ENCODE measurements at places on chromosomes 1 and 21.

DNA sequence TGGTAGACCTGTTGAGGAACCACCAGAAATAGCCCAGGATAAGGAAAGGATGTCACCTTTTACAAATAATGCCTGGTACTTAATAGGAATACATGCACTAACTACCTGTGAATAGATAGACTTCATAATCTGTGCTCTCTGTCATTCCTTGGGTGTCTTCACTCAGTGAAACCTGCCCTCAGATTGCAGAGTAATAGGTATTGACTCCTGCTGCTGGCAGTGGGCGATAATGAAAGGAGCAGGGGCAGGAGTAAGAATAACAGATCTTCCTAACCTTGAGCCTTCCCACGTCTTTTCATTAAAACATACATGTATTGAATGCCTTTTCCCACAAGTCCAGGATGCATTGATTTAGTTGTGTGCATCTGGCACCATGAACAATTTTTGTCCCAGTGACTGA, 16.4 kb downstream of the FABP3 start:
- no peak for DNase-seq

GRCh38 chr1:206693592-206693991, 8.9 kb downstream of the MAPKAPK2 start:
- DNase-seq, result no peak

GRCh38 chr1:206032380-206033140, 8.9 kb upstream of the CTSE start:
- no peak for DNase-seq

DNA sequence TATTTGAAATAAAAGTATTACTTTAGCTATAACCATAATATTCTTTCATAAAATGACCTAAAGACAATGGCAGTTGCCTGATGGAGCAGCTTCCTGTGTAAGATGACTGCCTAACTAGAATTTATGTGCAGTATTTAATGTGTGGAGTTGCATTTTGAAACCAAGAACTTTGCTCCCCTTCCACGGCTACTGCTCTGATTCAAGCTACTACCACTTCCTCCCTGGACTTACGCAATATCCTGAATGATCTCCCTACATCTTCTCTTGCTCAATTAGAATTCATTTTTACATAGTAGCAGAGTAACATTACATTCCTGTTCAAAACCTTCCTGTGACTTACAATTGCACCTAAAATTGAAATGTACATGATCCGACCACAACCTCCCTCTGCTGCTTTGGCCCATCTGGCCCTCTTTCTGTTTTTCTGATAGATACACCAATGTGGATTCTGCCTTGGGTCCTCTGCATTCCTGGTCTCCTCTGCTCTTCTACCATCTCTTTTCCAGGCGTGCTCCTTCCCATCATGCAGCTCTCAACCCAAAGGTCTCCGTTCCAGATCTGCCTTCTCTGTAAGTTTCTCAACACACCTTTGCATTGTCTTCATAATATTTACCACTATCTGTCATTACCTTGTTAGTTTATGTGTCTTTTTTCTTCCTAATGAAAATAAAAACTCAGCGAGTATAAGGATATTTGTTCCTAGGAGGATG, 47.4 kb upstream of the USP25 start:
- DNase-seq, result no peak

GRCh38 chr1:180358649-180359048, 128.6 kb downstream of the LHX4 start:
- DNase-seq, result no peak
